ENCODE measurements at places on chromosomes 16 and 17.

- no peak for DNase-seq
Observed at GRCh38 chr16:8614435-8615029, 7.0 kb upstream of the METTL22 start.

DNA sequence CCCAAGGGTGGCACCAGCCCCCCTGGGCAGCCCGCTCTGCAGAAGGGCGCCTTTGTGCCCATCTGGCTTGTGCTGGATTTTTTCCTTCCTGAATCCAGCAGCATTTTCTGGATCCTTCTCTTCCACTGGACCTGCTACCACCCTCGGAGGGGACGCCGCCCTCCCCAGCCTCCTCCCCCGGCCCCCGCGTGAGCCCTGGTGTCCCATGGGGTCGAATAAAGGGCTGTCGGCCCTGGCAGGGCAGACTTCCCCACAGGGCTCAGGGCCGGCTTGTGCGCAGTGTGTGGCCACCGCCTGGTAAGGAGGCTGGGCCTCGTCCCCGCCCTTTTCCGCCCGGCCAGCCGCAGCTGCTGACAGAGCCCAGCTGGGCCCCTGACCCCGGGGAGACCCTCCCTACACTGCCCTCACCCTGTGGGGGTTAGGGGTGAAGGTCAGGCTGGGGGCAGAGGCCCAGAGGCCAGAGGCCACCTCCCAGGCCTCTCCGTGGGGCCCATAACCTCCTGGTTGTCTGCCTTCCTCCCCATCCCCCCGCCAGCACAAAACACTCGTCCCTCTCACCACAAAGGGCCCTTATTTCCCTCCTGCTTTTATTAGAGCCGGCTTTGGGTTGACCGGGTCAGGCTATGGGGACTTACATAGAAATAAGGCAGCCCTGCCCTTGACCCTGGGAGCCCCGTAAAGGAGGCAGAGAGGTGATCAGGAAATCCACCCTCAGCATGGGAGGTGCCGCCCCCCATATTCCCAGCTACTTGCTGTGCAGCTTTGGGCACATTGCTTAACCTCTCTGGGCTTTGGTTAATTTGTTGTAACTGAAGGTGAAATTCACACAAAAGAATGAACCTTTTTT, 179.3 kb upstream of the CIBAR2 start:
- no peak for DNase-seq

DNA sequence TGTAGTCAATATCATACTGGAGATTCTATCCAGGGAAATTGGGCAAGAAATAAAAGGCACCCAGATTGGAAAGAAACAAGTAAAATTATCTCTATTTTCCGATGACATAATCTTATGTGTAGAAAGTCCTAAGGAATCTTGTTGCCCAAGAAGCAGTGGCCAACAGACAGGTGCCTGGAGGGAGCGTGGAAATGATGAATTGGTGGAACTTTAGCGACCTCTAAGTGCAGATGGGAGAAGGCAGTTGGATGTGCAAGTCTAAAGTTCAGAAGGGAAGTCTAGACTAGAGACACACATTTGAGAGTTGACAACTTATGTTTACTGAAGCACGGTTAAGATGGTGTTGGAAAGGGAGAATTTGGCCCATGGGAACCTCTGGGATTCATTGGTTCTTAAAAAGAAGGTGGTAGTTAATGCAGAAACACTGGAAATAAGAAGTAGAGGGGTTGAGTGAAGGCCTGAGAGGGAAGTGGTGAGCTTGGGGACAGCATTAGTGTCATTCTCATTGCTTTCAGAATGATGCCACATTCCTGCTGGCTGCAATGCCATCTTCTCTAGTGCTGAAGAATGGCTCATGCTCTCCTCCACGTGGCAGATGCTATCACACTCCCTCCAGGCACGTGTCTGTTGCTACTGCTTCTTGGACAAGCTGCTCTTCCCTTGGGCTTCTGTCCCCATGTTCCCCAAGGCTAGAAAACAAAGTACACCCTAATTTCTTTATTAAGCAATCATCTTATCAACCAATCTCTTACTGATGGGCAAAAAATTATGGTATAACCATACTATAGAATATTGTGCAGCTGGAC, 24.0 kb downstream of the TAT start:
- no peak for DNase-seq

- DNase-seq: no peak
Observed at GRCh38 chr17:67639979-67640378, 77.8 kb upstream of the NOL11 start.

- DNase-seq: no peak
Observed at GRCh38 chr16:30382111-30382881, at the start of gene SEPTIN1. TSS of gene SEPTIN1 (minus strand) at chr16:30382561. CDS start at chr16:30382542, 19 bp downstream.

- DNase-seq: no peak
Observed at GRCh38 chr16:84941921-84942320, 69.4 kb downstream of the ZDHHC7 start.

GRCh38 chr16:12507366-12507765, 296.3 kb downstream of the CPPED1 start:
- no peak for DNase-seq

DNA sequence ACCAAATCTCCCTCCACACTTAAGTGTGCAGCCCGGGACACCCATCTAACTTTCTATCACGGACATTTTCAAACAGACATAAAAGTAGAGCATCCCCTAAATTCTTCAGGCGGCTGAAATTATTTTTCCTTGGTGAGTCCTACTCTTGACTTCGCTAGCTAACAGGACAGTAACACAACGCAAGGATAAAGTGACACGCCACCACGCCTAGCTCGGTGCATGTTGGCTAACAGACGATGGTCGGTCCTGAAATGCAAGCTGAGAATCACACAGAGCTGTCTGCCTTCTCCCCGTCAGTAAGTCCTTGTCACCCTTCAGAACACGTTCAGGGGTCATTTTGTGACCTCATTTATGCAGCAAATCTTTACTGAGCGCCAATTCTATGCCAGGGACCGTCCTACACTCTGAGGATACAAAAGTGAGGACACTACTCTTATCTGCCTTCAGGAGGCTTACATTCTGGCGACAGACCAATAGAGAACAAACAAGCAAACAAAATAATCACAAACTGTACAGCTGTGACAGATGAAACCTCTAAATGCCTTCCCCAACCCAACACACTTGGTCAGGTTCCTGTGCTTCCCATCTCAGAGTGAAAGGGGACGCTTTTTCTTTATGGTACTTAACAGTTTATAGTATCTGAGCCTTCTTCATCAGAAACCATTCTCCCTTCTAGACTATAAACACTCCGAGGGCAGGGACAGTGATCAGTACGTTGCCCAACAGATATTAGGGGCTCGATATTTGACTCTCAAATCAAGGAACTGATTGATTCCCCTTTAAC, 1.3 kb downstream of the NTAN1 start:
- DNase-seq: no peak

GRCh38 chr17:56960596-56961538, at the start of gene COIL:
TSS of gene COIL (minus strand) at chr17:56961050. CDS start at chr17:56961019, 31 bp downstream.
- DNase-seq: peak; percentile 70

GRCh38 chr16:27894386-27894785, 169.1 kb downstream of the GSG1L start:
- no peak for DNase-seq

- peak; percentile 96 for DNase-seq
Observed at GRCh38 chr17:14737984-14738651, 437.2 kb downstream of the HS3ST3B1 start.

DNA sequence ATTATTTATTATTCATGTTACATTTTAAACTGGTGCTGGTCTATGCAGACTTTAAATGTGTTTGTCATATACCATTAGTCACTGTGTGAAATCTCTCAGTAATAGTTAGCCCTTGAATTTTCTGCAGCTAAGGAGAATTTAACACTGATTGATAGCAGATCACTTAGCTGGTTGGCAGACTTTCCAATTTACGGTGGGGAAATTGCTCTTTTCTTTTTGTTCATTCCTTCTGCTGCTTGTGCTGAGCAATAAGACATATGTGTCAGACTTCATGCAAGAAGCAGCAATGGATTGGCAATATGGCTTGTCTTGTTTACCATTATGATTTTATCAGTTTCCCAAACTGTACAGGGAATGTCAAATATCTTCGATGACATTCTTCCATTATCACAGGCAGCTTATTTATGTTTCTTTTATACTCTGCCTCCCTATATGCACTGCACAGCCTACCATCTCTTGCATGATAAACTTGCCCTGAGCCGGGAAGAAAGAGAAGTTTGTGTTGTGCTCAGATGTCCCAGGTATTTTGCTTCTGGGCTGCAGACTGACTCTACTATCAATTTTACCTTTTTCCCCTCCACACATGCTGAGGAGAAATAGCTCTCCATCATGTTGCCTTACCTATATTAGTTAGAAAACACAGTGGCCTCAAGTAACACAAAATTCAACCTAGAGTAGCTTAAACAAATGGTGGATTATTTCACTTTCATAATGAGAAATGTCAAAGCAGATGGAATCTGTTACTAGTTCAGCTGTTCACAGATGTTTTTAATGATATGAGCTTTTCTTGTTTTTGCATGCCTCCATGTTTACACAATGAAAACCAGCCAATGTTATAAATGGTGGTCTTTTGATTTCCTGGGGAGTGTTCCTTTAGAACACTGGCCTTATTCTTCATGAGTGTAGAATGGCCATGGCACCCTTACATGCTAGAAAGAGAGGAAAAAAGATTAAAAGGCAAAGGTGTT, 968.1 kb upstream of the GOT2 start:
- DNase-seq: peak; percentile 43

DNA sequence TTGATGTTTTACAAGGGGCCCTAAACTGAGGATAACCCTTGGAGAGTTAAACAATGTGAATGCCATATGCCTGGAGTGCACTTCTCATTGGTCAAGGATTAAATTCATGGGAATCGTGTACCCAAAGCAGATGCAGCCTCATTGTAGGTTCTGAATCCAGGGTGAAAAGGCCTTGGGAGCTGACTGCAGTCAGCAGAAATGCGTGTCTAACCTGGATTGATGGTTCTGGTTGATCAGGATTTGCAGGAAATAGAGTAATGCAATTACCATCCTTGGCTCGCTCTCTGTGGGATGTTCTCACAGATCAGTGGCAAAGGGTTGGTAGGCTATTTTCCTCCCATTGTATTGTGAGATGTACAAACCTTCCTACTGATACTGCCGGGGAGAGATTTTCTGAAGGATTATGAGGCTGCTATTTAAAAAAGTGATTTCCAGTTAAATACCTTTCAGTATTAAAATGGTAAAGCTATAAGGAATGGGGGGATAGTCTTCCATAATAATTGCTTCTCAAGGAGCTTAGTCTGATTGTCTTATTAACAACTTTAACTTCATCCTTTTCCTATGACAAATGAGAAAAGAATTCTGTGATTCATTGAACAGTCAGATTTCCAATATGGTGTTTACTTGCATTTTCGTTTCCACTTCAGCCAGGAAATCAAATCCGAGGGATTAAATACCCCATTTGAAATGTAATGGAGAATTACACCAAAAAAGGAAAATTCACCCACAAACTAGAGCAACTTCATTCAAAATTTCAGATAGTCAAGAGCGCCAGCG, 1028.1 kb upstream of the EEF2KMT start:
- no peak for DNase-seq

DNA sequence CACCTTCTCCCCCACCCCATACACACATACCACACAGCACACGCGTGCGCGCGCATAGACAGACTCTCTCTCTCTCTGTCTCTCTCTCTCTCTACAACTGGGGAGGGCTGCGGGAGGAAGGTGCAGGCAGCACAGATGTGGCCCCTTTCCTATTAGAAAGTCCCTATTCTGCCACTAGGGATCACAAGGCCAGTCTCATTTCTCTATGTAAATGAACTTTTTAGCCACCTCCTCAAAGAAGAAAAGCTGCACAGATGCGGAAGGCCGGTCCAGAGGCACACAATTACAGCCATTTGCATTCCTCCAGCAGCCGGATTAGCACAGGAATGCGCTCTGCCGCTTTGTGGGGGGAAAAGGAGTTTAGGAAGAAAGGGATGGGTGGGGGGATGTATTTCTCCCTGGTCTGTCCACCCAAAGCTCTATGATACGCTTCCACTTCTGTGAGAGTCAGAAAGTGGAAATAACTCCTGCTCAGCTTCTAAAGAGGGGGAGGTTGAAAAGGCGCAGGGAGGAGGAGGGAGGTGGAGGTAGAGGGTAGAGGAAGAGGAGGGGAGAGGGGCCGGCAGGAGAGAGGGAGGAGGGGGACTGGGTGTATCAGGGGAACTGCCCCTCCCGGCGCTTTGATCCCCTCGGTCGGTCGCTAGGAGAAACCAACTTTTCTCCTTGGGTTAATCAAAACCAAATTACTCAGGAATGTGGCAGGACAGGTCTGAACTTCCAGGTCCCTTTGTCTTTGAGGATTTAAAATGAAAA, 11.7 kb downstream of the ZFHX3 start:
- no peak for DNase-seq

DNA sequence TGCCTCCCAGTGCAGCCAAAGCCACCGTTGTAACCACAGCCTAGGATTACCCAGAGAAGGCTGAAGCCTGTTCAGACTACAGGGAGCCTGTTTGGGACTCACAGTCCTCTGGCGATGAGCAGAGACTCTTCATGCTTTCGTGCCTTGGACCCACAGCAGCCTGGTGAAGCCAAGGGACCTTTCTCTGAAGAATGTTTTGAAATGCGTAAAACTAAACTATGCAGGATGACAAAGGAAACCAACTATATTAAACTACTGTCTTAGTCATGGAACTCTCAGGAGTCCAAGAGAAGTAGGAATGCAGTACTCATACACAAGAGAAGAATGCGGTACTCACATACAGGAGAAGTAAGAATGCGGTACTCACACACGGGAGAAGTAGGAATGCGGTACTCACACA, 20.9 kb downstream of the ABR start:
- peak; percentile 33 for DNase-seq

DNA sequence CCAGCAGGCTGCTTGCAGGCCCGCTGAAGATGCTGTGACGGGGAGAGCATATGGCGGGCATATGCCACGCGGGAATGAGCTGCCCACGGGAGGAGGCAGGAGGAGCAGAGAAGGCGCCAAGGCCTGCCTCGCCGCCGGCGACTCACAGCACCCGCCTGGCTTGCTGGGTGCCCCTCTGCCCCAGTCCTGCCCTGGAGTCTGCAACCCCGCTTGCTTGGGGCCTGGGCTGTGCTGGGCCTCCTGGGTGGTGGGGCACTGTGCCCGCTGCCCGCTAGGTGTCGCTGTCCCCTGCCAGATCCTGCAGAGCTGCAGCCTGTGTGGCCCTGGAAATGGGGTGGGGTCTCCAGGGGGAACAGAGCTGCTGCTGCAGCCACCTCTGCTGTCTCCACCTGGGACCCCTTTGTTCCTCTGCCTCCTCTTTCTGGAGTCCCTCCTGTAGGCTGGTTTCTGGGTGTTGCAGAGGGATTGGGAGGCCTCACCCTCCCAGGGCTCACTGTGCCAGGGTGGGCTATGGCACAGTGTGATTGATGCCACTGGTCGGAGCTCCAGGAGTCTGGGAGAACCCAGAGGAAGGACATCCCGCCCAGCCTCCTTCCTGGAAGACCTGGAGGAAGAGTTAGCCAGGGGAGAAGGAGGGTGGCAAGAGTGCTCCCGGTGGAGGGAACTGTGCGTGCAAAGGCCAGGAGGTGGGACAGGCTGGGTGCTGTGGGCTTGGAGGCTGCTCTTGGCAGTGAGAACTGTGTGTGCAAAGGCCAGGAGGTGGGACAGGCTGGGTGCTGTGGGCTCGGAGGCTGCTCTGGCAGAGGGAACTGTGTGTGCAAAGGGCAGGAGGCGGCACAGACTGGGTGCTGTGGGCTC, 141.0 kb upstream of the CIBAR2 start:
- no peak for DNase-seq

GRCh38 chr16:50335196-50335958, 33.4 kb downstream of the BRD7 start:
- DNase-seq: no peak
